Stimulated activated CD8-positive, alpha-beta memory T cell treated with anti-CD3 and anti-CD28 coated beads, Interleukin-15, amount 100 ng/mL, for 48 hours (primary cell): ENCODE measurements at places on chromosomes 2 and 18.

GRCh38 chr18:43046322-43046721, 69.2 kb downstream of the RIT2 start:
- no peak for DNase-seq

DNA sequence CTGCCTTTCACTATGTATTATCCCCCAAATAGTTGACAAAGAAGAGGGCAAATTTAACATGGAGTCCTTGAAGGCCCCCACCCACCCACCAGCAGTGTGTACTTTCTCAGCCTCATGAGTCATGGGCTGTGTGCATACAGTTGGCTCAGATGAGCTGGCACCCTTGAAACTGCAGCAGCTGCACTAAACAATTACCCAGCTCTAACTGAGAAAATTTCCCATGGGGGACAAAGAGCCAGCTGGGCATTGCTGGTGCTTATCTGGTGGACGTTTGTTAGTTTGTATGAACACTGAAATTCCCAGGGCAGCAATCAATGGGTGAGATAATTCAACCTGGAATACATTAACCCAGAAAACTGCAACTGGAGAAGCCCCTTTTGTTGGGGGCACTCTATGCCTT, 131.7 kb downstream of the GCA start:
- DNase-seq = no peak

DNA sequence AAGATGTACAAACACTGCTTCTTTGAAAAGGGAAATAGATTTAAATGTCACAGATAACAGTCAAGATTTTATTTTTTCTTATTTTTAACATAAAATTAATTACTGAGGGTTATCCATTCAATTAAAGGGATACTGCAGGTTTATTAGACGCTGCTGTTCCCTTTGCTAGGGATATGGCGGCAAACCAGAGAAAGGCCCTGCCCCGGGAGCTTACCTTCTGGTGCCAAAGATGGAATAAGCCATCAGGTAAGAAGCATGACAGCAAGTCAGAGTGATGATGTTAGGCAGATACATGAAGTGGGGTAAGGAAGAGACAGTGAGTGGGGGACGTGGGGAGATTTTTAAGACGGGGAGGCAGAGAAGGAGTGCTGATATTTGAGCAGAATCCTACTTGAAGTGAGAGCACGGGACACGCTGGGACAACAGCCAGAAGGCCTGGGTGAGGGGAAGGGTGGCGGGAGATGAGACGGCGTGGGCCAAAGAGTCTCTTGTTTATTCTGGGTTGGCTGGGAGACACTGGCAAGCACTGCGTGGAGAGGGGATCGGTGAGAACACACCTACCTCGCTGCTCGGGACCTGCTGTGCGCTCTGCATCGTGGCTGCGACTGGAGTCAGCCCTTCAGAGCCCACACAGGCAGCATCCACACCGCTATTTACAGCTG, 250.5 kb upstream of the TMEM200C start:
- DNase-seq = no peak

GRCh38 chr2:81196383-81196851, 891.9 kb upstream of the LRRTM1 start:
- DNase-seq = no peak

GRCh38 chr18:42028247-42028832, 73.3 kb downstream of the PIK3C3 start:
- no peak for DNase-seq

GRCh38 chr2:236319036-236319435, 54.8 kb upstream of the ASB18 start:
- DNase-seq = no peak

GRCh38 chr18:48534364-48534763, 4.5 kb upstream of the CTIF start:
- no peak for DNase-seq

DNA sequence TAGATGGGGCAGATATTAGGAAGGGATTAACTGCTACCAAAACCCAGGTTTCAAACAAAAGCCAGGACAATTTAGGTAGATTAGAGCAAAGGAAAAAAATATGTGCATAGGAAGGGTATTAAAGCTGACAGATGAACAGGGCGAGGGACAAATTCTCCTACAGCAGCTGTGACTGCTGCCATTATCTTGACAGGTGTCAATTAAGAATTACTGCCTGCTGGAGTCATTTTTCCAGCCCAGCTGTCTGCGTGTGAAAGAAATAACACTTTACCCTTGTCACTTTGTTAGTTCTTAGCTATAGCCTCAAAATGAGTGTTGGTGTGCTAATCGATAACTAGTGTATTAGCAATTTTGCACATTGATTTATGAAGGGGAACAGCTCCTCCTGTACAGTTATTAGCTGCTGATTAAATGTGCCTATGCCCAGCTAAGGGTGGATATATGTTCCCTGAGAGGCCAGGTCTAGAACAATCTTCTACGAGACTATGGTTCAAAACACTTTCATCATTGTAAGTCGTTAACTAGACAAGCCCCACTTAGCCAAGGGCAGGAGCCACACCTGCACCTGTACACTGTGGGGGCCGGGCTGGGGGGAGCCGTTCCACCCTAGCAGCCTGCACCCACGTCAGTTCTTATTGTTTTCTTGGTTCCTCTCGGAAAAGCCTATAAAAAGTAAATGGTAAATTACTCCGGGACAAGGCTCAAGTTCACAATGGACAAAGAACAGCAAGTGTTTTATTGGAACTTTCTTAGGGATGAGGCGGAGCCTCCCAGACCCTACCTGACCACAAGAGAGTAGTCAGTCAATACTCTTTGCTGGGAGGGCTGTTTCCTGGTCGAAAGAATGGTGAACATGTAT, 7.7 kb downstream of the TSHZ1 start:
- DNase-seq = no peak

- no peak for DNase-seq
These were observed 484.6 kb downstream of the SATB2 start for GRCh38 chr2:198973181-198973580.

DNA sequence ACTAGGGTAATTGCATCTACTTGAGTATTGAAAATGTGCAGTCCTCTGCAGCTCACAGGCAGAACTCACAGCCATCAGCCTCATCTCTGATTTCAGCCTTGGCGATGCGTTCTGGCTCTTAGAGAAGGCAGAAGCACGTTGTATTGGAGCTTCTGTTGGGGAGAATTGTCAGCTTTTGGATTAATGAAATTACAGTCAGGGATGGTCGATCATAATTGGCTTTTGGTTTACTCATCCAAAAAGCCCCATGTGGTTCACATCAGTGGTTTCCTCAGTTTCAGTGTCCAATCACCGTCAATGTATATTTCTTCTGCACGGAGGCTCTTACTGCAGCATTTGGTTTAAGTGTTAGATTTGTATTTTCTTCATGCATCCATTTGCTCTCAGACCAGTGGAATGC, 218.5 kb upstream of the SOX11 start:
- DNase-seq = no peak

DNA sequence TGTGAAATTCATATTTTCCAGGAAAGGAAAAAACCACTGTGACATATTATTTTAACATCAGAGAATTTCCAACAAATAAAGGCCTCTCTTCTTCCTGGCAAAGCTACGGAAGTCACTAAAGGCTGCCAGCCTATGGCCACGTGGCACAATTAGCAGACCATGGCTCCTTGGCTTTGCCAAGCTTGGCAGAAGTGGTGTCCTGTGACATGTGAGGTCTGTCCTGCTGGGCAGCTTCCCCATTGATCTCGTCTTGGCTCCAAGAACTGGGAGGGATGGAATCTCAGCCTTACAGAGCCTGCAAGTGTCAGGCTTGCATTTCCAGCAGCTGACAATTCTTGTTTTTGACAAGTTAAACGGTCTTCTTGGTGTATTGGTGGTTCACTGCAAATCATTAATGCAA, 226.9 kb upstream of the THSD7B start:
- no peak for DNase-seq

DNA sequence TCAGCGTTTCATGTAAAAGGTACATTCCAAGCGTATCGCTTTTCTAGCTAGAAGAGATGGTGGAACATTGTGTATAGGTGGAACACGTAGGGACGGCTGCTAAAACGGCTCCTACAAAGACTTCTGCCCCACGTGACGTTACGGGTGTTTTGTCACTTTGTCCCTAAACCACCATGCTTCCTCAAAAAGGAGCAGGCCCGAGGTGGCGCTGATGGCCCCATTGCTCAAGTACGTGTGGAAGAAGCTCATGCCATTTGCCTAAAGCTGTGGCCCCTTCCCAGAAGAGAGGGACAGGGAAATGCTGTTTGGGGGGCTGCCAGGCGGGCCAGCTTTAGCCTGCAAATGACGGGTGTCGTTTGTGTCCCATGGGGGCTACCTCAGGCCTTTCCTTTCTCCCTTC, 72.7 kb downstream of the TMEM247 start:
- DNase-seq = no peak

GRCh38 chr2:6231166-6231565, 539.0 kb downstream of the SOX11 start:
- no peak for DNase-seq

GRCh38 chr18:57273194-57273593, 79.2 kb upstream of the ST8SIA3 start:
- DNase-seq = no peak

DNA sequence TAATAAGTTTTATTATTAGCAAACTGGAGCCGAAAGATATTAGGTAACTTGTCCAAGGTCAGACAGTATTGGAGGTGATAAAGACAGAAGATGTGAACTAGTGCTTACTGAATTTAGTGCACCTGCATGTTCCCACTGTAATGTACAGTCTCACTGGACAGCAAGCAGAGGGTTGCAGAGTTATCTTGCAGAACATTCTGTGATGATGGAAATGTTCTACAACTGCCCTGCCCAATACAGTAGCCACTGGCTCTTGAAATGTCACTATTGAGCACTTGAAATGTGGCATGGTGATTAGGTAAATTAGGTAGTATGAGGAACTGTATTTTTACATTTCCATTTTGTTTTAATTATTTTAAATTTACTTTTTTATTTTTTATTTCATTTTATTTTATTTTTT, 356.6 kb downstream of the EPHA4 start:
- no peak for DNase-seq

DNA sequence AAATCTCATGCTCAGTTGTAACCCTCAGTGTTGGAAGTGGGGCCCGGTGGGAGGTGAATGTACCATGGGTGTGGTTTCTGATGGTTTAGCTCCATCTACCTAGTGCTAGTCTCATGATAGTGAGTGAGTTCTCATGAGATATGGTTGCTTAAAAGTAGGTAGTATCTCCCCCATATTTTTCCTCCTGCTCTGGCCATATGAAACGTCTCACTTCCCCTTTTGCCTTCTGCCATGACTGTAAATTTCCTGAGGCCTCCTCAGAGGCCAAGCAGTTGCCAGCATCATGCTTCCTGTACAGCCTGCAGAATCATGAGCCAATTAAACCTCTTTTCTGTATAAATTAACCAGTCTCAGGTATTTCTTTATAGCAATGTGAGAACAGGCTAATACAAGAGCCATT, 62.8 kb upstream of the RNF152 start:
- DNase-seq = no peak

DNA sequence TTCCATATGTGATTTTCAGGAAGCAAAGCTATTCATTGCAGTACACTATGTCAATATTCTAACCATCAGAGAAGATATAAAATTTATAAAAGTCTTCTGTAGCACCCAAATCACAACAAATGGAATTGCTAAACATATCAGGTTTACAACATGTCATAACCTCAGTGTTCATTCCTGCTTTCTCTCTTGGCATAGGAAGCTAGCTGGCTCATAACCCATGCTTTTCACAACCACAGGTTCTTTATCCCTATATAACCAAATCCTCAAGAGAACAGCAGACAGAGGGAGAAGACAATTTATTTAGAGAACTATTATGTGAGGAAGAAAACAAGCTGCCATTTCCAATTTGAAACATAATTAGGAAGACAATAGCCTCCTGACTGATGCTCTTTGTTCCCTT, 997.0 kb upstream of the ACVR2A start:
- DNase-seq = no peak

DNA sequence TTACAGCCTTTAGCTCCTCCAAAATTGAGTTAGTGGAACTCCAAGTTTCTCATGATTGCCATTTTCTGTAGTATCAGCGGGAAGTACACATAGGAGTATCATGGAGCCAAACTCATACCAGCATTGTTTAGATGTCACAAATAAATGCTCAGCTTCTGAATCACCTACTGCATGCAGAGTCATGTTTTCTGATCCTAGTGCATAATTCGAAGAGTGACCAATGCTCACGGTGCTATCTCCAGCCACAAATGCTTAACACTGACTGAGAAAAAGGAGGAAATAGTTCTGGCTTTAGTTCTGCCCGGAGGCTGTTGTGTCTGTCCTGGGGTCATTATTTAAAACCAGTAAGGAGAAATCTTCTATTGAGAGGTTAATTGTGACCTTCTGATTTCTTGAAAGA, 45.4 kb upstream of the LRATD1 start:
- no peak for DNase-seq

GRCh38 chr2:165811592-165812370, 17.7 kb upstream of the GALNT3 start:
- no peak for DNase-seq

- no peak for DNase-seq
These were observed 284.7 kb downstream of the TRIB2 start for GRCh38 chr2:13001408-13001807.

GRCh38 chr2:68768951-68769350, 34.3 kb downstream of the ARHGAP25 start:
- DNase-seq = no peak

GRCh38 chr2:190974629-190975361, 39.2 kb downstream of the STAT1 start:
- DNase-seq = no peak

DNA sequence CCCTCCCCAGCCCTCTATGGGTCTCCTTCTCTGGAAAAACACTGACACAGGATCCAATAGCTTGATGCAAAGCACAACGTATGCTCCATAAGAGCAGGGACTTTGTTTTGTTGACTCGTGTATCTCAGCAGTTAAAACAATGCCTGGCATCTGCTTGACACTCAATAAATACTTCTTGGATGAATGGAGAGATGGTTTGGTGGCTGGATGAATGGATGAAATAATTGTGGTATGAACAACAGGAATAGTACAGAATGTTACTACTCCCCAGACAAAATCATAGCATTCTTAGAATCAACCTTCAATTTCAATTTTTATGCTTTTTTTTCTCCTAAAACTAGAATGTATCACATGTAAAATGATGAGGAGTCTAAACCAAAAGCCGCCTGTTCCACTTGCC, 57.4 kb downstream of the KCNE4 start:
- no peak for DNase-seq

DNA sequence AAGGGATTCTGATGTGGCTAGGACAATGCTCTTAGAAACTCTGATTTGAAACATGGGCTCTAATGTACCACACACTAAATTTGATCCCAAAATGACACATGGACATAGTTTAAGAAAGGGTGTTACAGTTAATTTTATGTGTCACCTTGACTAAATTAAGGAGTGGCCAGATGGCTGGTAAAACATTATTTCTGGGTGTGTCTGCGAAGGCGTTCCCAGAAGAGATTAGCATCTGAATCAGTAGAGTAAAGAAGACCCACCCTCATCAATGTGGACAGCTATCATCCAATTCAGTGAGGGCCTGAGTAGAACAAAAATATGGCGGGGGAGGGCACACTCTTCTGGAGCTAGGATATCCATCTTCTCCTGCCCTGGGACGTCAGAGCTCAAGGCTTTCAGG, 283.1 kb upstream of the CHAC2 start:
- DNase-seq = no peak

GRCh38 chr2:111694700-111695101, 189.3 kb downstream of the ANAPC1 start:
- DNase-seq = no peak
